D721Med (cell line): ENCODE measurements at places on chromosomes 3 and 15.

DNA sequence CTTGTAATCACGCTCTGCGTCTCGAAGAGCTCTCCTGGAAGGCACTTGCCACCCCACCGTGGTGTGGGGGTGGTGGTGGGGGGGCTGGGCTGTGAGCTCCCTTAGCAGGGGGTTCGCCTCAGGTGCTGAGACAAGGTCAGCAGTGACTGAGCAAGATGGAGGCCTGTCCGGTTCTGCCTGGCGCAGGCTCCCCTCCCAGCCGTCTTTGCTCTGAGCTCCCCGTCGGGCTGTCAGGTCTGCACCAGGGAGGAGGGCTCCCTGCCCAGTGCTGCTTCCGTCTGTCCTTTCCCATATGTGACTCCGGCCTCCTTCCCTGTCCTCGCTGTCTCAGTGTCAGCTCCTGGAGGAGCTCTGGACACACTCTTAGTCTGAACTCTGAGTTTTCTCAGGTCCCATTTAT lies 80.0 kb downstream of the PLXNA1 start:
- no peak for DNase-seq

GRCh38 chr3:141348837-141349236 lies 19.5 kb upstream of the ZBTB38 start:
- no peak for DNase-seq

DNA sequence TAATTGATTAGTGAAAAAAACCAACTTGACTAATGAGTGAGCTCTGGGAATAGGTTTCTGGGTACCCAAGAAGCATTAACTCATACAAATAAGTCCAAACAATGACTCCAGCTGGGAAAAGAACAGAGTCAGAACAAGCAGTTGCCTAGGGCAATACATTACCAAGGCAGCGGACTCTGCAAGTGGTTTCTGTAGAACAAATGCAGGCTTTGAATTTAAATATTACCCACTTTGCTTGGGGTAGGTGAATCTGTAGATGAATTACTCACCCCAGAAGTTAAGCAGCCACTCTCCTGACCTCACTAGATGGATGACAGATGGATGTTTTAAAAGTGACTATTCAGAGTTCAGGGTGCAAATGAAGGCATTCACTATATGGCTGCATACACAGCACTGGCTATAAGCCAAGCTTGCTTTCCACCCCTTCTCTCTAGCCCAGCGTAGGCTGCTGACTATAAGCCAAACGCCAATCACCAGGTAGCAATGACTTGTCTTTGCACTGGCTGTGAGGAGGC lies 73.1 kb upstream of the BHLHE40 start:
- DNase-seq, result no peak

DNA sequence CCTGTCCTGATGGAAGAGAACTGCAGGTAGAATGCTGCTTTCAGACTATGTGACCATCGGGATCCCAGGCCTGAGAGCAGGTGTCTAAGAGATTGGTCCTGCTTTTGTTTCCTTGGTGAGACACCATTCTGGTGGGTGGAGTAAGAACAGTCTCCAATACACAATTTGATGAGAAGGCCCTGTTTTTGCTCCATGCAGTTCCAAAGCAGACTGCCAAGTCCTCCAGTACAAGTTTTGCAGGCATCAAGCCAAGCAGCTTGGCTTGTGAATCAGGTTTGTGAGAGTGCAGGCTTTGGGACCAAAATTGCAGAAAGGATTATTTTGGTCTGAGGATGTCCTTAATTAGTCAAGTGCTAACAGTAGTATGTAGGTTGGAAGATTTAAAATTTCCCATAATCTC lies 381.6 kb downstream of the FOXP1 start:
- no peak for DNase-seq

DNA sequence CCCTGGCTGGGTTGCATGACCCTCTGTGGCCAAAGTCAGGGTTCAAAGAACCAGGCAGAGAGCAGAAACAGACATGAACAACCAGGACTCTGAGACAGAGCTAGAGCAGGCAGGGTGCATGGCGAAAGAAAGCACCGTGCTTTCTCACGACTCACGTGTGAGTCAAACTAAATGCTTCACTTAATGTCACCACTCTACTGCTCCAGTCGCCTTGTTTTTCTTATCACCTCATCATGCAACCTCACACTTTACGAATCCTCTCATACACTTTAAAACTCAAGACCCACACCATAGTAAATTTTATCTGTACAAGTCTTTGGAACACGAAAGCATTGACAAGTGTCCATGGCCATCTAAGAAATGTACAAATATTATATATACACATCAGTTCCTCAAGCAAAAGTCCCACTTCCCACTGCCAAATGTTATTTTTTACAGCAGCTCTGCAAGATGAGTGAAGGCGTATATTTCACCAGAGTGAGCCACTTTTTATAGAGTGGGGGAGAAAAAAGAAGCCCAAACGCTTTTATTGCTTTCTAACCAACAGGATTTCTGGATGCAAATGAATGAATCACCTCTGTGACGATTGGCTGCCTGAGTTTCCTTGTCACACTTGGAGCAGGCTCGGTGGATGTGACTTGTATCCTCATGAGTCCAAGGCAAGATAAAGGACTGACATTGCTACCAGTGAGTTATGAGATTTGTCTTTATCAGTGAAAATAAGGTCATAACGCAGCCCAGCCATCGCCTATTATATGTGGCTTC lies 16.0 kb upstream of the MEGF11 start:
- no peak for DNase-seq

- DNase-seq, result no peak
Observed at GRCh38 chr3:192861972-192862371, 55.7 kb downstream of the MB21D2 start.

DNA sequence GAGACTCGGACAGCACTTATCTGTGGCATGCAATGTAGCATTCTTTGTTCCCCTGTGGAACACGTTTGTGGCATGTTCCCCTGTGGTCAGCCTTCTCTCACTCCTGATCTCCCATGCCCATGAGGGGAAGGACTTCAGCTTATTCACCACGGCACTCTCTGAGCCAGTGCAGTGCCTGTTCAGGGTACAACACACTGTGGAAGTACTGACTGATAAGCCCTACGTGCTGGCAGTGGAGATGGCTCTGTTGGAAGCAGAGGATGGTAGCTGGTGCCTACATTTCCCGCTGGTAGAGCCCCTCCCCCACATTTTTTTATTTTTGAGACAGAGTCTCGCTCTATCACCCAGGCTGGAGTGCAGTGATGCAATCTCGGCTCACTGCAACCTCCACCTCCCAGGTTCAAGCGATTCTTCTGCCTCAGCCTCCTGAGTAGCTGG lies 43.5 kb upstream of the ETV5 start:
- DNase-seq, result no peak

GRCh38 chr3:161403251-161403650 lies 31.9 kb upstream of the SPTSSB start:
- no peak for DNase-seq

DNA sequence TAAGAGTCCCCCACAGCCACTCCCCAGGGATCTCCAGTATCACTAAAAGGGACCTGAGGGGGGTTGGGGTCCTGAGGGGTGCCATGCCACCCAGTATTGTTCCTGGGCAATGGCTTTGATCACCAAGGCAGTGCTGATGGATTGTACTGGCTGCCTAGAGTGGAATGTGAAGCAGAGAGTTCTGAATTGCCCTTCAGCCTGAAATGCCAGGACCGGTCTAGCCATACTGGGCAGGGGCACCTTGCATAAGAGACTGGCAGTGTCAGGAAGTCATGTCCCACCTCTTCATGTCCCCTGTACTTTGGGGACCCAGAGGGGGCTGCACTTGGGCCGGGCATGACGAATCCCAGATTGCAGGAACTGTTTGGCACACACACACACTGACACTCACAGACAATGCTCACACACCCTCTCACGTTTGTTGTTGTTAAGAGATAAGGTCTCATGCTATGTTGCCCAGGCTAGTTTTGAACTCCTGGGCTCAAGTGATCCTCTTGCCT lies 4.5 kb upstream of the TKT start:
- no peak for DNase-seq

DNA sequence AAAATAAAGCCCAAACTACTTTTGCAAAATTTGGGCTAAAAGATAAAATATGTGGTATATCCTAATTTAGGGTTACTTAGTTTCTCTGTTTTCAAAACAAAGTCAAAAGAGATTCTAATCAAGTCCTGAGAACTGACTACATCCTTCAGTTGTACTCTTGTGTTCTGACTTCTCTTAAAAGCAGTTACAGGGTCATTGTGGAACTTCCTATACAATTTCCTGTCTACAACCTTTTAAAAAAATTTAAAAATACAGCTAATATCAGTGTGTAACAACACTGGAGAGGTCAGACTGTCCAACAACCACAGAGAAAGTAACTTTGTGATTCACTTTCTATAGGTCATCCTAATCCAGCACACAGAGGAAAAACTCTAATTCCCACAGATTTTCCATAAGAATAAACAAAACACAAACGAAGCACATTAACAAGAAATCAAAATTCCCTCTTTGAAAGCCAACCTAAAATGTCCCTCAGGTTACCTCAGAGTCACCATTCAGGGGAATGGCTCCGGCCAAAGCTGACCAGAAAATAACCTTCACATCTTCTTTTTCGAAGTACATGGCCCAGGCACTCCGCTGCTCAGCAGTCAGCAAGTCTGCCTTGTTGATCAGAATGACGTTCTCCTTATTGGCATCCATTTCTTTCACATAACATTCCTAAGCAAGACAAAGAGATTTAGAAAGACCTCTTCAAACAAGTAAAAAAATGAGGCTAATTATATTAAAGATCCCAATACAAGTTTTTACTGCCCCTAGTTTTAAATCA lies 13.3 kb downstream of the LSG1 start:
- no peak for DNase-seq

- DNase-seq, result no peak
Observed at GRCh38 chr3:8891303-8891702, 72.0 kb downstream of the RAD18 start.
